ENCODE measurements at places on chromosomes 12 and 14.

DNA sequence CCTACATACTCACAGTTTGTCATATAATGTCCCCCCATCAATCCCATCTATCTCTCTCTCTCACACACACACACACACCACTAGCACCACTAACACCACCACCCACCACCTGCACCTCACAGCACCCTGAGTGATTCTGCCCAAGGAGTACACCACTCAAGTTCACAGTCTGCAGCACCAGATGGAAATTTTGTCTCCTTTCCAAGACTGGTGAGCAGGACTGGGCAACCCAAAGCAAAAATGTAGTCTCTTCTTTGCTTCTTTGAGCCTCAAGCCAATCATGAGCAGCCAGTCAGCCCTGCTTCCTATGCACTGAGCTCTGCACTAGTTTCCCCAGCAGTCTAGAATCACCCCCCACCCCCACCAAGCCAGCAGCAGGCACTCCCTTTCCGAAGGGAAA lies 15.0 kb upstream of the ARMH4 start:
- DNase-seq = no peak

DNA sequence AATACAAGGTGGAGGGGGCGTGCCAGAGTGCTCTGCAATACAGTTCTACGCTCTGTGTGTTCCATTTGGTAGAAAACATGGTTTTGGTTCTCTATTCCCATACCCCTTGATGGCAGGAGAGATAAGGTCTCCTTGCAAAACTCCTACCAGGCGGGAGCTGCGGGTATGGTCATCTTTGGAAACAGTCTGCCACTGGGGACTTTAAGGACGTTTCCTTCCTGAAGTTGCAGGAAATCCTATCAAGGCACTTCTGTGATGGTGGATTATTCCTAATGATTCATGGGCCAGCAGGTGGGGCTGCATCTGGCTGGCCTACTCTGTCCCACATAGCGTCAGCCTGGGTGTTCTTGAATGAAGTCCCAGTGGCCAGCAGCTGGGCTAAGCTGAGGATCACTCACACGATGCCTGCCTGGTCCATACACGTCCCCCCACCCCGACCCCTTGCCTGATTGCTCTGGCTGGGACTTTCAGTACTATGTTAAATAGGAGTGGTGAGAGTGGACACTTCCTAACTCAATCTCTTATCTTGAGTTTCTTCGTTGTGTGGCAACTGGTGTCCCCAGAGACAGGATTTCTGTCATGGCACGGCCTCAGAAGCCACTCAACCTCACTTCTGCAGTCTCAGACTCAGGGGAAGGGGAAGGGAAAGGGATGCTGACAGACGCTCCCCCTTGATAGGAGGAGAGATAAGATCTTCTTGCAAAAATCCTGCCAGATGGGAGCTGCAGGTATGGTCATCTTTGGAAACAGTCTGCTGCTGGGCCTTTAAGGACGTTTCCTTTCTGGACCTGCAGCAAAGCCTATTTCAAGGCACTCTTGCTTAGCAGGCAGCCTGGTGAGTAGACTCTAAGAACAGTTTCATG lies 61.0 kb upstream of the FKBP4 start:
- no peak for DNase-seq

- DNase-seq = no peak
These were observed 268.8 kb downstream of the ADGRD1 start for GRCh38 chr12:131222329-131223139.

GRCh38 chr14:75011356-75011994 lies 8.8 kb downstream of the EIF2B2 start:
- no peak for DNase-seq

- no peak for DNase-seq
These were observed 910 bp upstream of the TM7SF3 start for GRCh38 chr12:27014859-27015729.

- no peak for DNase-seq
These were observed 5.1 kb downstream of the CDH24 start for GRCh38 chr14:23052182-23052623.

GRCh38 chr14:23093991-23094665 lies 808 bp downstream of the ACIN1 start:
- peak; percentile 86 for DNase-seq

DNA sequence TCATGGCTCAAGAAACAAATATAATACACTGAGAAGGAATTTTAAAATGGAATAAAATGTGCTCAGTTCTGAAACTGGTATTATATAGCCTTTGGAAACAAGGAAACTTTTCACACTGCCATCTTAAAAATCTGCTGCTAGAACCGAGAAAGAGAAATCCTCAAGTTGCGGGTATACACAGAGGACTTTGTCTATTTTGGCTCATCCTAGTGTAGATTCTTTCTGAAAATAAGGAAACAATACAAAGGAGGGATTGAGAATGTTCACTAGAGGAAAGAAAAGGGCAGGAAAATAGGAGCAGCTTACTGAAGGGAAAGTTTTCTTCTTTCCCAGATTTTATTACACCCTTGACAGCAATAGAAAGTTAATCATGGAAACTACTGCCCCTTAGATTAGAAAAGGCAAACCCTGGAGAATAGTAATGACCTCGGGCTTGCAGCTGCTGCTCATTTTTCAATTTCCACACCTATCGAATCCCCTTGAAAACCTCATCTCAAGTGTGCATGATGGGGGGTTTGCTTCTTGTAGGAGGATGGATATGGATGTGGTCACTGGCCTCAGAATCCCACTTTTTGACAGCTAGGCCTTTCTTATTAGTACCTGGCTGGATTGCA lies 104.6 kb downstream of the DAAM1 start:
- DNase-seq = no peak

- DNase-seq = no peak
These were observed 4.2 kb downstream of the MUCL1 start for GRCh38 chr12:54858562-54858961.

DNA sequence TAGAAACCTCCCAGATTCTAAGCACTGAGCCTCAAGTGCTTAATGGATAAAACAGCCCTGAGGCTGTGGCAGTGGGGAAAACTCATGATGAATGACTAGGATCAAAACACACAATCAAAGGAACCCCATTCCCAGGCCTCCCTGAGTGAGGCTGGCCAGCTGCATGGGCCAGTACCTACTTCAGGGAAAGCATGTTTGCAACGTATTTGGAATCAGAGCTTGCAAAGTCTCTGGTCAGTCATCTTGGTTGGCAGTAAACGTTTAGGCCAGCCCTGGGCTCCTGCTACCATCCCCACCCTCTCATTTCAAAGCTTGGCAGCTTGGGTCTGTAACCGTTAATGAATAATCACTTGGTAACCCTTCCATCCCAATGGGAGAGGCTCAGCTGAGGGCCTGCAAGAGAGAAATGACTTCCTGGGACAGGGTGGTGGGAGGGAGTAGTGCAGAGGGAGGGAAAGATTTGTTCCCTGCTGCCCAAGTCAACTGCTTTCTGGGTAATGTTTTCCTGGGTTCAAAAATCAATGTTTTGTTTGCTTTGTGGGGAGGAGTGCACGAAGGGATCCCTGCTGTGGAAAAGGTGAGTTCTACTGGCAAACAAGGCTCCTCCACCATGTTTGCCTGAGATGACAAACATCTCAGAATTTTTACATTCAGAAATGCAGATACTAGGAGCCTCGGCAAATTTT lies 2.0 kb upstream of the RNASE8 start:
- DNase-seq = no peak

DNA sequence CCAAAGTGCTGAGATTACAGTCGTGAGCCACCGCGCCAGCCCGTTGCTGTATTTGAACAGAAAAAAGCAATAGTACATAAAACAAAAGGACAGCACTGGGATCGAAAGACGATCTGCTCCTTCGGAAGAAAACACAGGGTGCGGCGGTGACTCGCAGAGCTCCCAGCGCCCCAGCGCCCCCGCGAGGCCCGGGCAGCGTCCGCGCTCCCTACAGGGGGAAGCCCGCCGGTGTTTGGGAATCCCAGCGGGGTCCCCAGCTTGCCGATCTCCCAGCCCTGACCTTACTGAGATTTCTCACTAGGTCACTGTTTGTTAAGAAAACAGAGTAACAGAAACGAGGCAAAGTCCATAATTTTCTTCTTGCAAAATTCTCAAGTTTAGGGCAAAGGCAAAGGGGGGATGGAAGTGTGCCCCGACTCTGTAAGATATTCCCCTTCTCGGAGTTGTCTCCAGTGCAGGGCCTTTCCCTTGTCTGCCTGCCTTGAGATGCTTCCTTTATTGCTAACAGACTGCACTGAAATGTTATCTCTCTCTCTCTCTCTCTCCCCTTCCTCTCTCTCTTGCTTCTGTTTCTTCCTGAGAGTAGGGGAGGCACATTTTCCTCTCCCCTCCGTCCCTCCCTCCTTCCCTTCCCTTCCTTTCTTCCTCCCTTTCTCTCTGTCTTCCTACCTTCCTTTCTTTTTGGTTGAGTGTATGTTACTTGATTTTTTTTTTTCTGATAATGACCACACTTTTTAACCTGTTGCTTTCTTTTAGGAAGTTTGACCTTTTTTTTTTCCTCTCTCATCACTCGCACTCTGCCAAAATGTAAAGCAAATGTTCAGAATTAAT lies 91.9 kb downstream of the TMEM30B start:
- DNase-seq = peak; percentile 79

- no peak for DNase-seq
These were observed 30.3 kb upstream of the TTC7B start for GRCh38 chr14:90846511-90846910.

DNA sequence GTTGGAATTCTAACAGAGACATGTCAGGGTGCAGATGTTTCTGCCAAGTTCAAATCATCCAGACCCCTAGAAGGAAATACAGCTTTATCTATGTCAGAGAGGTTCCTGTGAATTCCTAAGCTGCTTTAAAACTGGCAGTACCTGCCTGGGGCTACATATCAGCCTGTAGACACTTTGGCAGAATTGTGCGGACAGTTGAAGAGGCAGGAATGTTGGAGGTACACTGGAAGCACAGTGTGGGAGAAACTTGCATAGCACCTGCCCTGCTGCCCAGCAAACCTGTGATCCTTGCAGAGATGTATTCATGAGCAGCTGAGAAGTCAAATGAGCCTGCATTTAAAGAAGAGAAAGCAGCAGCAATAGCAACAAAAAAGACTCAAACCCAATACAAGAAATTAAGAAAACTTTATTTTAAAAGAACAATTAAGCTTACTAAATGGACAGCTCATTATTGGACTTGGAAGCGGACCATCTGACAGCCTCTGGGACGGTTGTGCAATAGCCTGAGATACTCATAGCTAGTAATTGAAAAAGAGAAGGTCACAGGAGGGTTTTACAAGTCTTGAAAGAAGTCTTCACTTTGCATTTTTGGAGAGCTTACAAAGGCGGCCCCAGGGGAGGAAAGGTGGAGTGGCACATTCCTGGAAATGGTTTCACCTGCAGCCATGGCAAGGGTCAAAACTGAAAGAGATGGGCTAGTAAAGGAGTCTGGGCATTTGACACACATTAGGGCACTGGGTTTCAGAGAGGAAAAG lies 280.9 kb upstream of the FLRT2 start:
- DNase-seq = peak; percentile 17

DNA sequence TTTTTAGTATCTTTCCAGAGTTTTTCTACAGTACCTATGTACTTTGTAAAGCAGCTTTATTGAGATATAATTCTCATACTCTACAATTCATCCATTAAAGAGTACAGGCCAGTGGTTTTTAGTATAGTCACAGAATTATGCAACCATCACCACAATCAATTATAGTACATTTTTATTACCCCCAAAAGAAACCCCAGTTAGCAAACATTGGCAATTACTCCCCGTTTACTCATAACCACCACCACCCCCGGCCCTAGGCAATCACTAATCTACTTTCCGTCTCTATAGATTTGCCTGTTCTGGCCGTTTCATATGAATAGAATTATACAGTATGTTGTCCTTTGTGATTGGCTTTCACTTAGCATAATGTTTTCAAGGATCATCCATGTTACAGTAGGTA lies 119.8 kb downstream of the KICS2 start:
- no peak for DNase-seq

DNA sequence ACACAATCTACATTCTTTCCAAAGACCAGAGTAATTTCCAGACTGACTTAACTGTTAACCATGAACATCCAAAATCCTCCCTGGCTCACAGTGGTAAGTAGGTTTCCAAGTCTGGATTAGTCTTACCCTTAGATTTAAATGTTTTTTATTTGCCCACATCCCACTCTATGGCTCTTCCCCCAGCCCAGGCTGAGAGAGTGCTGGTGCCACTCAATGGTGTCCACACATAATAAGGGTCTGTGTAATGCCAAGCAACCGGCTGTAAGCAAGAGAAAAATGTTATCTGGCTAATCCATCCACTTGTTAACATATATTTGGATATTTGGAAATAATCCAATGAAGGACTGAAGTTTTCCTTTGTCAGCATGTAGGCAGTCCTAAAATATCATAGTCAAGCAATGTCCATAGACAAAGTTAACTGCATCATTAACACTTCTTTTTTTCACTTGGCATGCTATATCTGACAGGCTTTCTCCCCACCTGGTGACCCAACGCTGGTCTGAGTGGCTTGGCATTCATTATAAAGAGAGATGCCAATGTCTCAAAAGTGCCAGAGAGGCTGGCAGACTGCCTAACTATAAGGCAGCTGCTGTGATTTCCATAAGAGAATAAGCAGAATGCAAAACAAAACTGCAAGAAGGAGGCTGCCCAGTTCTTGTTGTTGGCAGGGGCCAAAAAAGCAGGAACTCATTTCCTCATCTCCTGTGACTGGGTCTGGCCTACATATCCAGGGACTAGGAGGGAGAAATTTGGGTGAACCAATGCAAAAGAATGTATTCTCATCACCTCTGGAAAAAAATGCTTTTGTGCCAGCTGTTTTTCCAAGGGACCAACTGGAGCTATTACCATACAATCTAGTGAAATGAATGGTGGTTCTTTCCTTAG lies 13.9 kb upstream of the HOXC13 start:
- DNase-seq = no peak
